ENCODE measurements at places on chromosomes 1 and 21.

- DNase-seq: peak; percentile 46
These were observed 106.4 kb downstream of the TBX19 start for GRCh38 chr1:168386949-168387586.

GRCh38 chr1:16076865-16077238 is 3.4 kb upstream of the FAM131C start:
- no peak for DNase-seq

GRCh38 chr1:29416267-29417146 is 180.2 kb downstream of the PTPRU start:
- no peak for DNase-seq

DNA sequence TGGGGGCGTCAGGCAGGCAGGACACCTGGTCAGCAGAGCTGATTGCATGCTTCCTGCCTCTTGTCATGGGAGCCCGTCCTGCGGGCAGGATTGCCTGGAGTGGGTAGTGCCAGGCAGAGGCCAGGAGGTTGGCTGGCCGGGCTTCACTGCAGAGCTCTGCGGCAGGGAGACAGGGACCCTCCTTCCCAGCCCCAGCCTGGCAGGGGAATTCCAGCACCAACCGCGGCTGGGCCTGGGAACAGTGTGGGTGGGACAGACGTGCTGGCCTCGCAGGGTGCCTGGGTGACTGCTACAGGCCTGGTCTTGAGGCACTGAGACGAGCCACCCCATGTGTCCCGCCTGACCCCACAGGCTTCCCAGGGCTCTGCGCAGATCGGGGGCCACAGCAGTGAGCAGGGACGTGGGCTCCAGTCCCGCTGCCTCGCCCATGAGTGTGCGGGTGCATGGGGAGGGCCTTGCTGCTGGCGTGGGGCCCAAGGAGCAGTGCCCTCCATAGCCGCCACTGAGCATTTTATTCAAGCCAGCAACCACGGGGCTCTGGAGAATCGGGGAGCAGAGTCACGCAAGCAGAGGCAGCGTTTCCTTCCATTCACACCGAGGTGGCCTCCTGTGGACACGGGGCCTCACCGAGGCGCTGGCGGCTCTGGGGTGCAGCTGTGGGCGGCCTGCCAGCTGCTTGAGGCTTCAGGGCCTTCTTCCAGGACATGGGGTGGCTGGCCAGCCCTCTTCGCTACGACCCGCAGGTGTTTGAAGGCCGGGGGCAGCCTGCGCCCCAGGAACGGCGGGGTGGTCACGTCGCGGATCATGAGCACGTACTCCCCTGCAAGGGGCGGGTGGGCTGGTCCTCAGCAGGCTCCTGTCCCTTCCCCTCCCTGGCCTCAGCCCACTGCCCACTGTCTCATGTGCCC is 70.3 kb downstream of the MORN1 start:
- DNase-seq: no peak

DNA sequence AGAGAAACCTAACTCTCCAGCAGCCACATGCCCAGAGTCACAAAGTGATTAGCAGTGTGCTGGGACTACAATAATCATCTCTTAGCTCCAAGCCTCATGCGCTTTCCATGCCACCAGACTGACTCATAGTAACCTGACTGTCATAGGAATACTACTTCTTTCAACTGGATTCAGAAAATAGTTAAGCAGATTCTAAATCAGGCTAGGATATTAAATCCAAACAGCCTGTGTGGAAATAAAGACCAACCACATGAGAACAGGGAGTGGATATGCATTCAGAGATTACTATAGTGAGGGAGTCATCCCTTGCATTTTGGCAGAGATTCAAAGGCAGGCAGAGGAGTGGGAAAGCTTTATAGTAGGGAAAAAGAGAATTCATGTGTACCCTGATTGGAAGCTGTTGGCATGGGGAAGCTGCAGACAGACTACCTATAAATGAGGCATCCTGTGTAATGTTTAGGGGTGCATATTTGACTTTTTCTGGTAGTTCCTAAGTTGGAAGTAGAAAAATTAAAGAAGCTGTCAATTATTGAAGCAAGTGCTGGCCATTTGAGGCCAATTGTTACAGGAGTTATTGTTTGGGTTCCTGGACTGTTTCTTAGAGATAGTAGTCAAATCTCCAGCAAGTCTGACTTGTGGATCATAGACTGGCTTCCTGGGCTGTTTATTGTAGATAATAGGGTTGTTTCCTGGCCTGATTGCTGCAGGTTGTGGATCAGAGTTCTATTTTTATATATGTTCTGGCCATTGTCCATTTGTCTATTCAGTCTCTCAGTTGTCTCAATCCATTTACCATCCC is 31.7 kb upstream of the DNAH14 start:
- DNase-seq: no peak

- DNase-seq: no peak
These were observed 478.7 kb downstream of the SETD4 start for GRCh38 chr21:35581640-35582039.

- DNase-seq: no peak
These were observed 1.4 kb upstream of the RGS2 start for GRCh38 chr1:192807211-192808162.

DNA sequence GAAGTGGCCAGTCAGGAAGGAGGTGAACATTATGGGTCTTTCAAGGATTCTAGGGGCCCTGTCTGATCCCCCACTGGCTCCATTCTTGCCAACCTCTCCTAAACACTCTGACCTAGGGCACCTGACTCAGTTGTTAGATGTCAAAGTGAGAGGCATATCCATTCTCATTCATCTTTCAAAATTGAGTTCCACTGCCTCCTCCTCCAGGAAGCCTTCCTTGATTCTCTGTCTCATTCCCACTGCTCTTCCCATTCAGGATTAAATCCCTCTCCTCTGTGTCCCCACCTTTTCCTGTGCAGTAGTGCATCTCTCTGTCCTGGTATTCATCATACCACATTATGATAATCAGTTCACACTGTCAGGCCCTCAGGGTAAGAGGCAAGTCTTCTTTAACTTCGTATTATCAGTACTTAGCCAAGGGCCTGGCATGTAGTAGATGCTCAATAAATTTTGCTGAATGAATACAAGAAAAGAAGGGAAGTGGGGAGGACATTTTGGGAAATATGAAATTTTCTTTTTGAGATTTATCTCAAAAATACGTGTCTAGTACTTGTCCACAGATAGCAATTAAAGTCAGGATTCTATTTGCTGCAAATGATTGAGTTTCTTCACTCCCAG is 61.8 kb upstream of the ITPKB start:
- DNase-seq: no peak

- DNase-seq: no peak
These were observed 2.7 kb downstream of the RBM15 start for GRCh38 chr1:110341872-110342331.
